Stimulated activated CD4-positive, alpha-beta T cell treated with anti-CD3 and anti-CD28 coated beads, Interleukin-1b, Interleukin-23, amount 100 ng/mL, for 1 hour (primary cell): ENCODE measurements at places on chromosomes 13 and 19.

DNA sequence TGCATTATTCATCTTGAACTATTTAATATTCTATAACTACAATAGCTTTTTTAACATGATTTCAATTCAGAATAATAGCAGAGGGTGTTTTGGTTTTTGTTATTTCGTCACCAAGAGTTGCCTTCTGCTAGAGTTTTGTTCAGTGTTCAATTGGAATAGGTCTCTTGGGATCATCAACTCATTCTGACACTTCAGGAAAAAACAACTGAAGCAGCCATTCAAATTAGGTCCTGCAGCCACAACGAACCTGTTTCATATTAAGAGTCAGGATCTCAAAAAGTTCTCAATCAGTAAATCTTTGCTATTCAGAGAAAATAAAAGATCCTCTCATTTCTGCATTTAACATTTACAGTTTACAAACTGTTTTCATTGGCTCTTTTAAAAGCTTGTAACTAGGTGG lies 2.4 kb upstream of the CHAMP1 start:
- DNase-seq, result no peak

DNA sequence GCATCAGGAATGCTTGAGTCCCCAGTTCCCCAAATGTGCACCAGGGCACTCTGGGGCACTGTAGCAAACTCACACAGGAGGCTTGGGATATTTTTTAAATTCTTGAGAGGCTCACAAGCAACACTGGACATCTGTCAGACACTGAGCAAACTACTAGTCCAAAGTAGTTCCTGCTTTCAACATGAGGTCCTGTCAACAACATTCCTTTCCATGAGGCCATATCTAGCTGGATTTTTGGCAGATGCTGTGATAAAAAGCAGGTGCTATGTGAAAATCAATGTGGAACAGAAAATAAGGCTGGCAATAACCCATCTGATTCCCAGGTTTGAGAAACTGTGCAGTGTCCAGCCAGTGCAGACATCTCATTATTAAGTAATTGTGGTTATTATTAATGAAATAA lies 50.5 kb downstream of the STARD13 start:
- no peak for DNase-seq

GRCh38 chr13:97242755-97243497 lies 20.8 kb downstream of the MBNL2 start:
- no peak for DNase-seq

GRCh38 chr13:28047757-28048388 lies 52.5 kb downstream of the FLT3 start:
- DNase-seq, result no peak

GRCh38 chr13:70203661-70204229 lies 95.5 kb upstream of the KLHL1 start:
- no peak for DNase-seq

DNA sequence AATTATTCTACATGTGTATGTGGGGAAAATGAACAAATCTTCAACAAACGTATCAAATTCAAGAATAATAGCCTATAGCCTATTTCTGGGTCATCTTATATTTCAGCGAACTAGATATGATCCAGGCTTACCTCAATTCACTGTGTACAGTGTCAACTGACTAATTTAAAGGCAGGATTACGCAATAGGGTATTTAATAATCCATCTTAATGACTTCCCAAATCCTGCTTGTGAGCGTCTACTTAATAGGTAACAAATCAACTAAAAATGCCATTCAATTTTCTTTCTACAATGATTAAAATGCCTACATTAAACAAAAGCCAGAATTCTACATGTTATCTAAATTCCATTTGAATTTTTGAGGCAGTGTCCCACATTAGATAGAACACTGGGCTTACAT lies 67.0 kb downstream of the USP12 start:
- DNase-seq, result no peak

- DNase-seq, result no peak
Measured at GRCh38 chr13:23794267-23795161, 94.7 kb downstream of the MIPEP start.

DNA sequence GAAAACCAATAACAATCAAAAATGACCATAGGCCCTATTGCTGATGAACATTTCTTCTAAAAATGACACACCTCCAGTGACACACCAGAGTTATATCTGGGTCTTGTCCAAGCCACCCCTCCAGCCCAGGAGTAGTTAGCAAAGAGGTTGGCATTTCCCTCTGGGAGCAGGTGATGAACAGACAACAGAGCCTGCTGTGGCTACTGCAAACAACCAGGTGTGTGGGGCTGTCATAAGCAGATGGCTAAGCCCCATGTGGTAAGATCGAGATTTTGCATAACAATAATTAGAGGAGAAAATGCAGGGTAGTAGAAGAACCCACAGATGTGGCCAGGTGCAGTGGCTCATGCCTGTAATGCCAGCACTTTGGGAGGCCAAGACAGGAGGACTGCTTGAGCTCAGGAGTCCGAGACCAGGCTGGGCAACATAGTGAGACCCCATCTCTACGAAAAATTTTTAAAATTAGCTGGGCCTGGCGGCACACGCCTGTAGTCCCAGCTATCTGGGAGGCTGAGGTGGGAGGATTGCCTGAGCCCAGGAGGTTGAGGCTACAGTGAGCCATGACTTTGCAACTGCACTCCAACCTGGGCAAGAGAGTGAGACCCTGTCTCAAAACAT lies 5.0 kb downstream of the XRCC1 start:
- DNase-seq, result no peak

DNA sequence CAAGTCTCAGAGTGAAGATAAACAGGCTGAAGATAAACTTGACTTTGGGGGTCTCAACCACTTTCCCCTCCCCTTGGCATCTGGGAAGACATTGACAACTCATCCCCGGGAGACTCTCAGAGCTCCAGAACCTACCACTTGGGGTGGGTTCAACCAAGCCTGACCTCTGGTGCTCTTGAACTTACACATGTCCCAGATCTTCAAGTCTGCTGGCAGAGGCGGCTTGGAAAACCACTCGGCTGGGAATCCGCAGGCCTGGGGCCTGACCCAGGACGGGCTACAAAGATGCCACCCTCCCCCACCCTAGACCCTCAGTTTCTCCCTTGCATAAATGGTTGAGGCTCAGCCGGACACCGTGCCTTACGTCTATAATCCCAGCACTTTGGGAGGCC lies 512 bp downstream of the LRRC8E start:
- no peak for DNase-seq

- no peak for DNase-seq
Measured at GRCh38 chr19:977058-977464, 7.1 kb upstream of the WDR18 start.

DNA sequence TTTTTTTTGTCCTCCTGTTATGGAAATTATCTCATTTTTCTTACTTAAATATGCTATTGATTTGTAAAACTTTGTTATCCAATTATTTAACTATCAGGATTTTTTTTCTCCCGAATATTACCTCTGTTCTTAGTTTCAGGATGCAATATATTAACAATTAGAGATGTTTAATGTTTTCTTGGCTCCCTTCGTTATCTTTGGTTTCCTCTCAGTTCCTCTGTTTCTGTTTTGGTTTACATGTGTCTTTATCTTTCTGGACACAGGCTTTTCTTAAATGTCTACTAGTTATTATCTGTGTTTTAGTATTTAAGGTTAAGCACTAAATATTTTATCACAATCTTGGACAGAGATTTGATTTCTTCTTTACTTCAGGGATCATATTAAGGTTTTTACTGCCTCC lies 462.2 kb upstream of the SLC10A2 start:
- no peak for DNase-seq
